ENCODE measurements at places on chromosomes 2 and 18.

DNA sequence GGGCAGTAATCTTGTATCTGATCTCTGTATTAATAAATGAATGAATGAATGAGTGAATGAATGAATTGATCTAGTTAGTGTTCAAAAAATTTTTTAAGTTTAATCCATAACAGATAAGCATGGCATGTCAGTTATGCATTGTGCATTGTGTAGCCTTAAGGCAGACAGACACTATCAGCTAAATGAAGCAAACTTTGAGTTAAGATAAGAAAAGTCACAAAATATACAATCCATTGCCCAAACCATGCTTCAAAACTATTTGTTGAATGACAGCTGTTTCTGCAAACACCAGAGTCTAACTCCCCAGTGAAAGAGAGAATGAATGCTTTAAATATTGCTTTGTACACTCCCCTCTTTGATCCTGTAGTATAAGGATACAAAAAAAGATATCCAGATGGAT, 314.3 kb upstream of the ETAA1 start:
- DNase-seq, result no peak

- DNase-seq, result peak; percentile 22
Observed at GRCh38 chr2:103265521-103265920, 503.7 kb downstream of the TMEM182 start.

DNA sequence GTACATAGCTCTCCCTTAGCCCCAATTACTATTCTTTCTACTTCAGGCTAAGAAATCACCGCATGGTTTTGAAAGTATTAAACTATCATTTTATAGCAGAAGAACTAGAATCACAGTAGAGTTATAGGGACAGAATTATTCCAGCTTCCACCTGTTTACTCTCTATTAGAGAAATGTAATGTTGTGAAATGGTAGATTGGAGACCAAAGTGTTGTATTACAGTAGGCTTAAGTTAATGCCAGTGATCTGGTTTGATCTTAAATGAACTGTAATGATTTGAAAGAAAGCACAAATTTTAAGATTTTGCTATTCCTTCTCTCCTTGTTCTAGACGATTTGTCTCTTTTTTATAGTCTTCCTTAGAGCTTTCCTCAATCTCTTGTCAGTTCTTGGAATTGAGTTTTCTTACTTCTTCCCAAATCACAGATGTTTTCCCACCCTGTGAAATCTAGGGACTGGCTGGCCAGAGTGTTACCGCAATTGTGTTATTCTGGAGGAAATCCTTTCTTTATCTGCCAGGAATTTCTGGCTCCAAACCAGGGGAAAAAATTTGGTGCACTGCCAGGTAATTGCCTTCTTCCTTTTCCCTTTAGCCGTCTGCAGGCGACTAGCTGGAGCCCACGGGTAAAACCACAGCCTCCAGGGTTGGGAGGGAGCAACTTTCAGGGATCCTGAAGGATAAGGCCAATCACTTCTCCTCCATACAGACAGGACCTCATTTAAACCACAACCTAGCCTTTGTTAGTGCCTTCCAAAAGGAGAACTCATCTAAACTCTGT, 51.7 kb downstream of the NOP58 start:
- no peak for DNase-seq

DNA sequence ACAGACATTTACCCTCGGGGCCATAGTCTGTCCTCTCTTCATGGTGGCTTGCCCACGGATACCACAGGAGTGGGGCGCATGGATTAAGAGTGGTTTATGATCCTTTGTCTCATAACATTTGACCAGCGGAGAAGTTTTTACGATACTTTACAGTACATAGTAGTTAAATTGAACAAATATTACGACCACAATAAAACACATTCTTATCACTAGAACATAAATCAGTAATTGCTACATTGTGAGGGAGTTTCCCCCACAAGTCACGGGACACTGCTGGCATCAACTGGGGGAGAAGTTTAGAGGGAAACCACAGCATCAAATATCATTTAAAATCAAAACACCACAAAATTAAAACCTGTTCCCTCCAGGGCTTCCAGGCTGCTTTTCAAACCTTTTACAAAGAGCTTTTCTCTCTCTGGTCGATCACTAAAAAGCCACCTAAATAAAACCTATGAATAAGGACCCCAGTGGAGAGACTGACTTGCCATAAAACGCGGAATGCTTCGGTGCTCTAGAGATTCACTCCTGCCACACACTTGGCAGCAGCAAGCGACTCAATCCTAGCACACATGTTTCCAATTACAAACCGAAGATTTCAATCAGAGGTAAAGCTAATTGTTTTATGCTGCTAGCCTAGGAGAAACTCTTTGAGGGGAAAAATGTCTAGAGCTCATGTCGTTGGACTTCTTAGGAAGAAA, 173.7 kb upstream of the HNRNPA3 start:
- DNase-seq, result no peak

- DNase-seq, result no peak
Observed at GRCh38 chr2:158317642-158318041, 138.9 kb downstream of the CCDC148 start.

- DNase-seq, result no peak
Observed at GRCh38 chr18:13110559-13110958, 108.0 kb upstream of the LDLRAD4 start.
